ENCODE measurements at places on chromosomes 3 and 15.

- no peak for DNase-seq
These were observed 22.4 kb downstream of the B3GNT5 start for GRCh38 chr3:183275418-183275817.

DNA sequence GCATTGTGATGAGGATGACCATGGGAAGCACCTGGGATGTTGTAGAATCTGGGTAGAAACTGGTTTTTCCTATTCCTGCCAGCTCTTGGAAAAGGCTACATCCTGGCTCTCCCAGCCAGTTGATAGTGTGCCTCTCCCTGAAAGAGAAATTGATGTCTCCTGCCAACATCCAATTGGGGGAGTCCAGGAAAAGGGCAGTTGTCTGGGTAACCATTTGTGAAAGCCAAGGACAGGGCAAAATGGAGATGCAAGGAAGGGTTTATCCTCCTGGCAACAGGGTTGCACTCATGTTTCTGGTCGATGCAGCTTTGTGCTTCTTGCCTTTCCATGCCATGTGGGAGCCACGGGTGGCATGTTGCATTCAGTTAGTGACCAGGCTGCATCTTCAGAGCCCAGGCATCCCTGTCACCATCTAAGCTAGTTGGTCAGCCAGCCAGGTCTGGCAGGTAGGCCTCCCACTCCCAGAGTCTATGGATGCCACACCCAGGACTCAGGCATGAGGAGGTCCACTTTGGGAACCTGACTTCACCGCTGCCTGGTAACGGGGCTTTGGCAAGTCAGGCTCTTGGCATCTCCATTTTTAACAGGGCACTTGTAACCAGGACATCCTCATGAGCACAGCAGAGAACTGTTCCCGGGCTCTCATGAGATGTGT, 153.5 kb downstream of the DNAJB8 start:
- DNase-seq = no peak

- DNase-seq = no peak
These were observed 2.9 kb downstream of the CASR start for GRCh38 chr3:122186372-122186771.

DNA sequence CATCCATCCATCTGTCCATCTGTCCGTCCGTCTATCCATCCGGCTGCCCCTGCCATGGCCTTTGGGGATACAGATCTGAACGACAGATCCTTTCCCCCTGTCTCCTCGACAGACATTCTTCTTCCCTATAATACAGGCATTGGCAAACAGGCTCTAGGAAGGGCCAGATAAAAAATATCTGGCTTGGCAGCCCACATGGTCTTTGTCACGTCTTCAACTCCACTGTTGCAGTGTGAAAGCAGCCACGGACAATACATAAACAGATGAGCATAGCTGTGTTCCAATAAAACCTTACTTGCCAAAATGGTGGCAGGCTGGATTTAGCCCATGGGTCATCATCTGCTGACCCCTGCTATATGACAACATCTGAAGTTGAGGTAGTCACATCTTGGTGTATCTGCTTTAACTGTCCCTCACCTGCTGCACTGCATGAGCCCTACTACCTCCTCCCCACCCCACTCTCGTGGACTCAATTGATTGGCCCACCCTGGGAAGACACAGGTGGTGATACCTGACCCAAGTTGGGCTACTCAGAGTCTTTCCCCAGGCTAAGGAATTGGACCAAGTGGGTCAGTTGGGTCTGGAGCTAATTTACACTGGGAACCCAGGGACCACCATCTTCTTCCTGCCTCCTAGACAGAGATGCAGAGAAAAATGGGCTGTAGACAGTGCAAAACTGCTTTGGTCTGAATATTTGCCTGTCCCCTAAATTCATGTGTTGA, 128.4 kb upstream of the SMAD3 start:
- no peak for DNase-seq

DNA sequence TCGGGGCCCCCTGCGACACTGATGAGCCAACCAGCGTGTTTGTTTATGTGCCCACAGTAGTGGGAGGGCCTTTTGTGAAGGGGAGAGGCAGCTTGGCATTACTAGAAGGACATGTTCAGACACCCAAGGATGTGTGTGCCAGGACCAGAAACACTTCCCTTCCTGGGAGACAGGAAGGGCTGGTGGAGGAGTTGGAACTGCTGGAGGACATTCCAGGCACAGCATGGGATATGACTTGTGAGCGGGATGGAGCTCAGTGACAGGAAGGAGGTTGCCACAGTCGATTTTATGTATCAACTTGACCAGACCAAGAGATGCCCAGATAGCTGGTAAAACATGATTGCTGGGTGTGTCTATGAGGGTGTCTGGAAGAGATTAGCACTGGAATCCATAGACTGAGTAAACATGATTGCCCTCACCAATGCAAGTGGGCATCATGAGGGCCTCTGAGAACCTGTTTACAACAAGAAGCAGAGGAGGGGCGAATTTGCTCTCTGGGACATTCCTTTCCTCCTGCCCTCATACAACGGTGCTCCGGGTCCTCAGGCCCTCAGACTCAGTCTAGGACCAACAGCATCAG, 106.4 kb upstream of the TLE3 start:
- DNase-seq = no peak

- DNase-seq = no peak
These were observed 172.9 kb upstream of the TBC1D5 start for GRCh38 chr3:17915341-17915740.

DNA sequence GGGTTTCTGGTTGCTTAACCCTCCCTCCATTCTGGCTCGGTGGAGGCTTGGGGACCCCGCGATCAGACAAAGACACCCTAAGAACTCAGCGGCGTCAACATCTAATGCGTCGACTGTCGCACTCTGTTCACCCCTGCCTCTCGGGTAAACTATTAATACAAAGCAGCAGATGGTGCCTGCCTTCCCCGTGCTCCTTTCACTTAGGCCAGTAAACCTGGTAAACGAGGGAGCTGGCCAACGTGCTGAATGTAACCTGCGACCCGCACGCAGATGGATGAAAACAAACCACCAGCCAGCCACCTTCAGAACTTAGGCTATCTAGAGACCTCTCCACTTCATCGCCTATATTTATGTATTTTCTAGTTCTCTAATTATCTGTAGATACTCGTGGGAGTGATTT, 848 bp upstream of the CADPS start:
- no peak for DNase-seq

GRCh38 chr3:112321867-112322652, 10.9 kb upstream of the CD200 start:
- DNase-seq = no peak

DNA sequence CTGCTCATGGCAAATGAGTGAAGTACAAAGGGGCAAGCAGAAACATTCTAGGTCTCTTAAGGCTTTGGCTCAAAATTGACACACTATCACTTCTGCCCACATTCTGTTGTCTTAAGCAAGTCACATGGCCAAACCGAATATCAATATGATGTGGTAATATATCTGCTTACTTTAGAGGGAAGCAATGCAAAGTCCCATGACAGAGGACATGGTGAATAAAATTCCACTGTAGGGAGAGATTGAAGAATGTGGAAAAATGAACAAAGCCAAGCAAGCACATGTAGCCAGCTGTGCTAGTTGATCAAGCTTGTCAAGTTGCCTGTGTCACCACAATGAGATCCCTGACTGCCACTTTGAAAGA, 11.2 kb upstream of the TBC1D5 start:
- DNase-seq = no peak

GRCh38 chr3:64291345-64291744, 66.1 kb upstream of the PRICKLE2 start:
- DNase-seq = no peak

DNA sequence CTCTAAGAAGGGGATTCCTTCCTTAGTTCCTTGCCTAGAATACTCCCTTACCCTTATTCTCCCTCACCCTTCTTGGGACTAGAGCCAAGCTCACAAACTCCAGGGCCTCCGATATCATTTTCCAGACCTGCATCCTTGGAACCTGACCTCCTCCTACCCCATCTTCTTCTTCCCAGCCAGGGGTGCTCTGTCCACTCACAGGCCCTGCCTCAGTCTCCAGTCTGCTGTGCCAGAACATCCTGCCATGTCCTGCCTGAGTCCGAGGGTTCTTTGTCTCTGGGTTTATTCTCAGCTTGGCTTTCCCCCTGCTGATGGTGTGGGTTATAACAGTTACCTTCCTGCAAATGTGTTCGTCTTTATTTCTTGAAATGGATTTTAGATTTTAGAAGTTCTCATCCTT, 59.9 kb upstream of the MCF2L2 start:
- no peak for DNase-seq

DNA sequence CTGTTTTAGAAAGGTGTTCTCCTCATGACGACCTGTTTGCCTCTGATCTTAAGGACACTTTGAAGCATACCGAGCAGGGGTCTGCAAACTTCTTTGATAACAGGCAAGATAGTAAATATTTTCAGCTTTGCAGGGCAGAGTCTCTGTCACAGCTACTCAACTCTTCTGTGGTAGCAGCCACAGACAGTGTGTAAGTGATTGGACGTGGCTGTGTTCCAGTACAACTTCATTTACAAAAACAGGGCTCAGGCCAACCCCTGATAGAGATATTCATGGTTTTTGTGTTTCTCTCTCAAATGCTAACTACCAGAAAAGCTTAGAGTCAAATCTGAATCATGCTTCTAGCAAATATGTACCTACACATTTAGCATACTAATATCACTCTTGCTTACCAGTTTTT, 51.5 kb downstream of the TGFBR2 start:
- DNase-seq = no peak

- DNase-seq = no peak
These were observed 148.4 kb upstream of the TLE3 start for GRCh38 chr15:70245932-70246622.

DNA sequence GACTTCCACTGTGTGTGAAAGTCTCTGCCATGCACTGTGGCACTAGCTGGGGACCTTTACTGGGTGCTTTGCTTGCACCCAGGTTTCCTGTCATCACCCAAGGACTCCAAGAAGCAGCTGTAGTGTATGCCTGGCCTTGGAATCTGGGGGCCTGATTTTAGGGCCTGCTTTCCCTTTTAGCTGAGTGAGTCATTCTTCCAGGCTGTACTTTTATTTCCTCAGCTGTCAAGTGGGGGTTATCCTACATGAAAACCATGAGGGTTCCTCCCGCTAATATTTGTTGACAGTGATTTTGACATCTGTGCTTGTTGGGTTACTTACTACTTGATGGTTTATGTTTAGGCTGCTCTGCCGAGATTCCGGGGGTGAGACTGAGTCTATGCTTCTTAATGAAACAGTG, 18.5 kb downstream of the GORASP1 start:
- no peak for DNase-seq

- no peak for DNase-seq
These were observed 13.9 kb upstream of the SORD start for GRCh38 chr15:45009046-45009445.

DNA sequence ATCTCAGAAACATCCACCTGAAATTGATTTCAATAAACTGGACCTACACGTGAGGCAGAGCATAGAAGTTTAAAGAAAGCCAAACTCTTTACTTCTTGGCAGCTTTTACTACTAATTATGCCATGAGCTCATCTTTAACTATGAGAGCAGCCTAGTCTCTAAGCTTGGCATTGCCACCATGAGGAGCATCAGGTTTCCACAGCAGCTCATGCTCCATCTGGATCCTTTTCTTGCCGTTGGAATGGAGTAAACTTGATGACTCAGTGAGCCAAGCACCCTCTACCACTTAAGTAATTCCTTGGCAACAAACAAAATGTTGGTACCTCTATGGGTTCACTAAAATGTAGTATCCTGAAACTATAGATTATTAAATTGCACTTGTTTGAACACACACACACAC, 583.2 kb downstream of the EPHA3 start:
- no peak for DNase-seq

- no peak for DNase-seq
These were observed 7.5 kb downstream of the CSNK1G1 start for GRCh38 chr15:64348455-64348854.

- DNase-seq = no peak
These were observed 26.1 kb downstream of the DNAJC13 start for GRCh38 chr3:132443421-132443820.

GRCh38 chr3:191316876-191317603, 12.2 kb upstream of the CCDC50 start:
- no peak for DNase-seq

DNA sequence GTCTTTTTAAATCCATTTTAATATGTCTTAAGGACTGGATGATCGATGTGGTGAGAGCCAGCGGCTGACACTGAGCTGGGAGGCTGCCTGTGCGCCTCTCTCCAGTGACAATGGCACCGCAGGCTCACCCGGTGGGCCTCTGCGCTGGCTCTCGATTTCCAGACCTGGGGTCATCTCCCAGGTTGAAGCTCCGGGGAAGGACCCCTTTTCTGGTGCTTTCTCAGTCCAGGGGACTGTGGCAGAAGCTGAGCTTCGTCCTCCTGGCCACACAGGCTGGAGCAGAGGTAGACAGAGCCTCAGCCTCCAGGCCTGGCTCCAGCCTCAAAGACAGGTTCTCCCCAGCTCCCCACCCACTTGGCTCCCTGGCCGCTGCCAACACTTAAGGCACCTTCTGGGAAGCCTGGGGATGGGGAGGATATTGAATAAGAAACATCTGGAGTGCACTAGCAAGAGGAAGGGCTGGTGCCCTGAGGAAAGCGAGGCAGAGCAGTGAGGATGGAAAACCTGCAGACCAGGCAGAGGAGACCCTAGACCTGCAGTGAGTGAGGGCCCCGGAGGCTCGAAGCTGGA, 154.2 kb upstream of the SMAD3 start:
- DNase-seq = no peak

DNA sequence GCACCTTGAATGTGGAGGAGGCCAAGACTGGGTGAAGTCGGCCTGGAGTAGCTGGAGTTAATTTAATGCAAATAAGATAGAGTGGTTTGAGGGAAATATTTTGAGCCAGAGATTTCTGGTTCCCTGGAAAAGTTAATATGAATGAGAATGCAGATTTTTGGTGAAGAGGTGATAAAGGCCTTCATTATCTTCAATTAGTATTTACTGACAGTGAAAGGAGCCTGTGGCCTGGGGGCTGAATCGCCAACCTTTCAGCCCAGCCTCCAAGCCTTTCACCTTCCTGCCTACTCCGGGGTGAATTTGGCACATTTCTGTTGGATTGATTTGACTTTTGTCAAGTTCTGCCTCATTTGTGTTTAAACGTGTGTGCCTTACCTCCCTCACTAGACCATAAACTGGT, 147.8 kb downstream of the SOX2 start:
- DNase-seq = no peak

DNA sequence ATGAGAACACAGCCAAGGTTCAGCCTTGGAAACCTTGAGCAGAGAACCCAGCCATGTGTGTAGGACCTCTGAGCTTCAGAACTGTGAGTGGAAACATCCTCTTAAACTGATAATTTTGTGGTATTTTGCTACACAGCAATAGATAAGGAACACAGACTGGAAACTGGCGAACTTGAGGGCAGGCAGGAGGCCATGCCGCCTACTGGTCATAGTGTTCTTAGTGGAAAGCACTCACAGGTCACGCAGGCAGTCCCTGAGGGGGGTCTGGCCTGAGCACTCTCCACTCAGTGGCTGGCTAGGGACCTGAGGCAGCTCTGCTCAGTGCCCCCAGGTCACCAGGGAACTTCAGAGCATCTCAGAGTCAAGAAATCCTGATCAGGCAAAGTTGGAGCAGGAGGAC, 9.7 kb upstream of the XIRP1 start:
- DNase-seq = no peak

- DNase-seq = no peak
These were observed 54.5 kb upstream of the ACKR4 start for GRCh38 chr3:132542577-132542976.

- DNase-seq = no peak
These were observed 7.0 kb downstream of the CHAC1 start for GRCh38 chr15:40960151-40960885.

- no peak for DNase-seq
These were observed 97.1 kb upstream of the MYZAP start for GRCh38 chr15:57494581-57494980.

- no peak for DNase-seq
These were observed 181.6 kb downstream of the ADAMTSL3 start for GRCh38 chr15:83835479-83835878.

All from stimulated activated CD4-positive, alpha-beta T cell treated with anti-CD3 and anti-CD28 coated beads, Interleukin-2, amount 100 ng/mL, for 24 hours (primary cell).